Endodermal cell (in vitro differentiated cells): ENCODE measurements at places on chromosomes 12 and 14. TPM values are rescaled to one million over a fixed set of nuclear protein-coding genes. Genes with fewer than 3 reads are reported as not detected.

DNA sequence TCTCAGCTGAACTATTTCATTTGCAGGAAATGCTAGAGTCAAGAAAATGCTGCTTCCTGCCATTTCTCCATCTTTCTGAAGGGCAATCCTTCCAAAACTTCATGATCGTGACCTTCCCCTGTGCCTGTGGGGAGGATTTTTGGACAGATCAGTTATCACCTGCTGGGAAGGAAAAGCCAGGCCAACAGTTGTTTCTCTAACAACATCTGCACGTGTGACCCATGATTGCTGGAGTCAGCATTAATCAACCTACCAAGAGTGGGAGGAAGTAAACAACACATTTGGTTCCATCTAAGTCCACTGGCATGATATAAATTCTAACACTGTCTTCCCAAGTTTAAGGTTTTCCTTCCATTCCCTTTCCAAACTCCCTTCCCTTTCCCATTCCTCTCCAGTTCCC is 172.7 kb downstream of the APAF1 start:
- DNase-seq = no peak

Gene IRAK3
- 0.52 and 0.59 TPM in 2 replicates for total RNA-seq

- DNase-seq = no peak
Measured at GRCh38 chr14:97306760-97307246, 509.6 kb downstream of the VRK1 start.

Gene ZNF385A
- total RNA-seq = 8.8 and 10.5 TPM in 2 replicates
